CD4-positive, alpha-beta memory T cell (primary cell): ENCODE measurements at places on chromosomes 13 and 19. TPM values are rescaled to one million over a fixed set of nuclear protein-coding genes. Genes with fewer than 3 reads are reported as not detected.

GRCh38 chr13:80338781-80339562, 2.0 kb downstream of the SPRY2 start:
- no peak for DNase-seq
- no peak overlapping the region for H3K27ac ChIP-seq
- H3K36me3 ChIP-seq: no peaks in the 10 kb centered on the region
- H3K4me1 ChIP-seq: peaks cover 38% of the 10 kb centered on the region
- no peak overlapping the region for H3K4me3 ChIP-seq
- peaks cover 24% of the 10 kb centered on the region for H3K27me3 ChIP-seq

- no peaks in the 10 kb centered on the region for H3K4me1 ChIP-seq
- no peaks in the 10 kb centered on the region for H3K36me3 ChIP-seq
- no peak overlapping the region for H3K4me3 ChIP-seq
- DNase-seq: no peak
These were observed 13.4 kb downstream of the ITGBL1 start for GRCh38 chr13:101465877-101466276.

GRCh38 chr19:29675120-29675649, 9.9 kb downstream of the PLEKHF1 start:
- H3K4me1 ChIP-seq: peaks cover 99% of the 10 kb centered on the region
- peaks cover 35% of the 10 kb centered on the region for H3K36me3 ChIP-seq
- peak overlapping the region; percentile 92 for H3K27ac ChIP-seq
- no peaks in the 10 kb centered on the region for H3K27me3 ChIP-seq
- peak; percentile 20 for DNase-seq

GRCh38 chr13:48231080-48231479, 1.9 kb upstream of the ITM2B start:
- peaks cover 23% of the 10 kb centered on the region for H3K4me1 ChIP-seq
- no peak for DNase-seq
- H3K27me3 ChIP-seq: no peaks in the 10 kb centered on the region

GRCh38 chr13:36298535-36299068, 988 bp upstream of the CCDC169 start:
- no peaks in the 10 kb centered on the region for H3K27me3 ChIP-seq
- no peak overlapping the region for H3K27ac ChIP-seq
- H3K4me1 ChIP-seq: peaks cover 8% of the 10 kb centered on the region
- no peak for DNase-seq

- H3K4me3 ChIP-seq: no peak overlapping the region
- no peaks in the 10 kb centered on the region for H3K27me3 ChIP-seq
These were observed 1763.3 kb upstream of the MIR17HG start for GRCh38 chr13:89584058-89584620.

DNA sequence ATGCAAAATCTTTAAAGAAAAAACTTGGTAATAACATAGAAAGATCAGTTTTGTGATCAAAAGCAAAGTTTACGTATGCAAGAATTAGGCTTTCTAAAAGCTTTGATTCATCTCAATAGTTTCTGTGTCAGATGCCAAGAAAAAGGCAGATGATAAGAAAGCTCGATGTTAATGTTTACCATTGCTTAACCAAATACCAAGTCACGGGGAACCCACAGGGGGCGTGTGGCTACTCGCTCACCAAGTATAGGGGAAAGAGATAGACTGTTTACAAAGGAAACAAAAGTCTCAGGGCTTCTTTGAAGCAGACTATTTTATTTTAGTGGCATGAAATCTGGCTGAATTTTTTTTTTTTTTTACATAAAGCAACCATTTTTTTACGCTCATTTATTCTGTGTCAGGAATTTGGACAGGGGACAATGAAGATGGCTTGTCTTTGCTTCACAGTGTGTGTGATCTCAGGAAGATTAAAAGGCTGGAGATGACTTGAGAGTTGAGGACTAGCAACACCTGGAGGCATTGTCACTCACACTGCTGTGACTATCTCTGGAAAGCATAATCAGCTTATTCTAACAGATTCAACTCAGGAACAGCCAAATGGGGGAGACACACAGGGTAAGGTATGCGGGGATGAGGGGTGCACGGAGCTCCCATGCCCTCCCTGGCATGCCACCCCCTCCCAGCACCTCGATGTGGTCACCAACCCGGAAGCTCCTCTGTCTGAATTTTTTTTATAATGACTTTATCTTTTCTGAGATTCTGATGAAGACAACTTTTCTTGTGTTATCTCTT, 24.9 kb downstream of the RCBTB1 start:
- peaks cover 5% of the 10 kb centered on the region for H3K36me3 ChIP-seq
- no peak overlapping the region for H3K27ac ChIP-seq

GRCh38 chr13:77323858-77324257, 3.0 kb downstream of the MYCBP2 start:
- H3K4me3 ChIP-seq: no peak overlapping the region
- H3K4me1 ChIP-seq: peaks cover 81% of the 10 kb centered on the region
- H3K36me3 ChIP-seq: no peaks in the 10 kb centered on the region
- no peak overlapping the region for H3K27ac ChIP-seq
- H3K27me3 ChIP-seq: no peaks in the 10 kb centered on the region
- DNase-seq: no peak

DNA sequence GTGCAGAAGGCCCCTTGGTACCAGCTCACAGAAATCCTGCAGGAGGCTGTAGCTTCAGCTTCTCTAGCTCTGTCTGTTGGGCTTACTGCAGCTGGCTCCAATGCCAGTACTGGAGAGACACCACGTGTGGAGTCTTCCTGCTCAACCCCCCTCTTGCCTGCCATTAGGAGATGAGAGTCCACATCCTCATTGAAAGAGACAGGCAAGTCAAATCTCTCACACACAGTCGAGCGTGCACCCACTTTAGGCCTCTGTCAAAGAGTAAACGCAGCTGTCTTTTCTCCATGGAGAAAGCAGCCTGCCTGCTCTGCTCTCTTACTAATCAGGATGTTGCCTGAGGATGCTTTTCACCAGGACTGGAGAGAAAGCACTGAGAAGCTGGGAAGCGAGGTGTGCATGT, 523.0 kb upstream of the NBEA start:
- no peaks in the 10 kb centered on the region for H3K36me3 ChIP-seq
- no peaks in the 10 kb centered on the region for H3K4me1 ChIP-seq
- no peak for DNase-seq
- no peak overlapping the region for H3K4me3 ChIP-seq

GRCh38 chr13:78198419-78198818, 279.8 kb upstream of the EDNRB start:
- no peaks in the 10 kb centered on the region for H3K36me3 ChIP-seq
- H3K27ac ChIP-seq: no peak overlapping the region
- H3K4me1 ChIP-seq: no peaks in the 10 kb centered on the region
- no peak overlapping the region for H3K4me3 ChIP-seq

DNA sequence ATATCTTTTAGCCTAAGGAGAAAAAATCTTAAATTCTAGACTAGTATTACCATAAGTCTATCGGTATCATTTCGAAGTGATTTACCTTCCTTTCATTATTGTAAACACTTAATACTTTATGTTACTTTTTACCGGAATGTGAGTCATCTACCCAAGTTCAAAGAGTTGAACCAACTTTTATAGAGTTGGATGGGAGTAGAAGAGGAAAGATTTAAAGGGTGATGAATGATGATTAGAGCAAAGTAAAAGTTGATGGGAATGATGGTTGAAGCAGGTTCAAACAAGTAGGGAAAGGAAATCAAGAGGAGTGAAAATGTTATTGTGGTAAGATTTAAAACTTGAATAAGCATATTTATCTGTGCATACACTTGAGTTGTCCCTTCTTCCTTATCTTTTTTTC, 11.3 kb upstream of the LPAR6 start:
- H3K36me3 ChIP-seq: no peaks in the 10 kb centered on the region
- H3K4me1 ChIP-seq: peaks cover 9% of the 10 kb centered on the region
- H3K27me3 ChIP-seq: no peaks in the 10 kb centered on the region
- no peak overlapping the region for H3K4me3 ChIP-seq
- DNase-seq: no peak
- no peak overlapping the region for H3K27ac ChIP-seq

DNA sequence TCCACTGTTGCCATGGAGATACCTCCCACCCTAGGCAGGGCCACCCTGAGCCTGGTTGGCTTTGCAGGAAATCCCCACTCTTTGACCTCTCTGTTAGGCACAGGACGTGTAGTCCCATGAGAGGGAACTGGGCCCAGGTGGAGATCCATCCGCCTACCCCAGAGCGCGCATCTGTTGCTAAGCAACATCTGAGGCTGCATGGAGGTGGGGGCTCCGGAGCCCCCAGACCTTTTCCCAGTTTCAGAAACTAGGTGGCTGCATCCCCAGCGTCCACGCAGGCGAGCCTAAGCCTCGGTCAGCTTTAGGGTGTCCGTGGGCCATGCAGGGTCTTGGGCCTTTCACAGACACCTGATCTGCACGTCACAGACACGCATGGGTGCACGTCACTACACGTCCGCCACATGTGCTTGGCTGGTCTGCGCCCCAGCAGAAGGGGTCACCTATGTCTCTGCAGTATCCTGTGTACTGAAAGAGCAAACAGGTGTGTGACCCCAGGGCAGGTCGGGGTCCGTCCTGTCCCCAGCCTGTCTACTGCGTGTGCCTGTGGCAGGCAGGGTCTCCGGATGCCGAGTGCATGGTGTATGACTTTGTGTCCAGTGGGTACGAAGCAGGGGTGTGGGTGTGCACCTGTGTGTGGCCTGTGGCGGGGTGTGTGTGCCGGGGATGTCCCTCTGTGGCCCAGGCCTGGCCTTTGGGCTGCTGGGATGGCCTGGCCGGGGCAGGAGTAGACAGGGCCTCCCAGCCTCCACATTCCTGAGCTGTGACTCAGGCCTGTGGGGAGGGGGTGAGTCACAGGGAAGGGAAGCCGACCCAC, 4.1 kb upstream of the CIRBP start:
- no peak for DNase-seq
- H3K4me3 ChIP-seq: no peak overlapping the region
- no peaks in the 10 kb centered on the region for H3K27me3 ChIP-seq
- no peaks in the 10 kb centered on the region for H3K36me3 ChIP-seq
- peaks cover 59% of the 10 kb centered on the region for H3K4me1 ChIP-seq
- H3K27ac ChIP-seq: no peak overlapping the region

DNA sequence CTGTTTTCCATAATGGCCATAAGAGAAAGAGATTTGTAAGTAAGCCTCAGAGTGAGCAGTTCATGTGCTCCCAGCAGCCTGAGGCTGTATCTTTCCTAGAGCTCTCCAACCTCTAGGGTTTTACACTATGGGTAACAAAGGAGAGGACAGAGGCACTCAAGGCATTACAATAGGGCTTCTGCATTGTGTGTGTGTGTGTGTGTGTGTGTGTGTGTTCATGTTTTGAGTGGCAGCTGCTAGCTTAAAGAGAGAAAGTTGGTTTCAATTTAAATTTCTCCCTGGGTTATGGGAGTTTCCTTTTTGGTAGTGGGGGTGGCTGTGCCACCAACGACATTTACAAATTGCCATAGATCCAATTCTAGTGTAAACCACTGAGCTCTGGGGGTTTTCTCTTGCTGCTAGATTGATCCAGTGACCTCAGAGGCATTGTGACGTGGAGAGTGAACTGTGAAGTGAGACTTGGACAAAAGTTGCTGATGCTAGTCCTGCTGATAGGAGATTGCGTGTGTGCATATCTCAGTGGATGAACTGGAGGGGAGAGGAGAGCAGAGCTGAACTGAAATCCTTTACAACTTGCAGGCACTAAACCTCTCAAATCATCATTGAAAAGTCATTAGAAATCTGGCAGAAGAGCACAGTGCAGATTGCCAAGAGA, 67.2 kb upstream of the OLFM4 start:
- no peaks in the 10 kb centered on the region for H3K4me1 ChIP-seq
- H3K4me3 ChIP-seq: no peak overlapping the region
- H3K27me3 ChIP-seq: no peaks in the 10 kb centered on the region
- no peak for DNase-seq
- H3K36me3 ChIP-seq: no peaks in the 10 kb centered on the region

DNA sequence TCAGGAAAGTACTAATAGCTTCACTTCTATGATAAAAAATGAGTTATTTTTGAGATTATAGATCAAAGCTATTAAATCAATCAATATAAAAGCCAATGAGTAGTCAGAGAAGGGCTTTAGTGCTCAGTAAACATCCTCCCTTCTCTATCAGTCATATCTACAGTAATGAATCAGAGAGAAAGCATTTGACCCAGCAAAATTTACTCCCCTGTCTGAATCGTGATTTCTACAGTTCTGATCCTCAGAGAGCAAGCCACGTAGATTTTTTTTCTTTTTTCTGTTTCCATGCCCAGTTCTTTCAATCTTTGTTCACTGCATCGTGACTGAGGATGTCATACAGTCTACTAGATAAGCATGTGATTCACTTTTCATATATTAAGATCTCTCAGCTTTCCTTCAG, 16.2 kb upstream of the MBNL2 start:
- H3K36me3 ChIP-seq: no peaks in the 10 kb centered on the region
- H3K27me3 ChIP-seq: no peaks in the 10 kb centered on the region
- H3K27ac ChIP-seq: no peak overlapping the region
- peaks cover 18% of the 10 kb centered on the region for H3K4me1 ChIP-seq

DNA sequence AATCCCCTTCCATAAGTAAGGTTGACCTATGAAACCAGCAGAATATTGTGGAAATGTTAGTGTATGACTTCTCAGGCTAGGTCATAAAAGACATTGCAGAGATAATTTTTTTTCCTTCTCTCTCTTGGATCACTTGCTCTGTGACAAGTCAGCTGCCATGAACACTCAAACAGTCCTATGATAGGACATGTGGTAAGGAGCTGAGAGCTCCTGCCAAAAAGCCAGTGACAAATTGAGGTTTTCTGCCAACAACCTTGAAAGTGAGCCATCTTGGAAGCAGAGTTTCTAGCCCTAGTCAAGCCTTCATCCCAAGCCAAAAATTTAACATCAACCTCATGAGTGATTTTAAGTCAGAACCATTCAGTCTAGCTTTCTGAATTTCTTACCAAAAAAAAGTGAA, 270.9 kb upstream of the NBEA start:
- no peak for DNase-seq
- H3K27me3 ChIP-seq: no peaks in the 10 kb centered on the region
- no peaks in the 10 kb centered on the region for H3K4me1 ChIP-seq

- H3K4me1 ChIP-seq: no peaks in the 10 kb centered on the region
- no peak for DNase-seq
- no peaks in the 10 kb centered on the region for H3K27me3 ChIP-seq
- H3K27ac ChIP-seq: no peak overlapping the region
These were observed 326.1 kb upstream of the SLITRK1 start for GRCh38 chr13:84208246-84208910.

- no peak overlapping the region for H3K4me3 ChIP-seq
- no peak for DNase-seq
- no peaks in the 10 kb centered on the region for H3K27me3 ChIP-seq
- no peak overlapping the region for H3K27ac ChIP-seq
- H3K4me1 ChIP-seq: no peaks in the 10 kb centered on the region
These were observed 116.6 kb upstream of the RNF113B start for GRCh38 chr13:98293570-98294142.

- no peak overlapping the region for H3K4me3 ChIP-seq
- H3K36me3 ChIP-seq: peaks cover 17% of the 10 kb centered on the region
- no peak for DNase-seq
- H3K27me3 ChIP-seq: no peaks in the 10 kb centered on the region
- no peak overlapping the region for H3K27ac ChIP-seq
- H3K4me1 ChIP-seq: peaks cover 6% of the 10 kb centered on the region
These were observed 20.9 kb downstream of the POU2F2 start for GRCh38 chr19:42111384-42111783.

The ZNF99 gene
- not detected for total RNA-seq

The TMEM238 gene
- total RNA-seq: 9.6 TPM

The NOVA2 gene
- total RNA-seq: not detected

The MEIOSIN gene
- total RNA-seq: not detected

The LYPD3 gene
- total RNA-seq: 3.7 TPM

The ZNF302 gene
- total RNA-seq: 50.8 TPM

The ATP4A gene
- not detected for total RNA-seq

The AMER2 gene
- total RNA-seq: not detected

The LAIR1 gene
- 59.8 TPM for total RNA-seq

The ZNF575 gene
- total RNA-seq: 11.8 TPM

The CATSPERD gene
- total RNA-seq: not detected
